ENCODE measurements at places on chromosomes 13 and 19.

DNA sequence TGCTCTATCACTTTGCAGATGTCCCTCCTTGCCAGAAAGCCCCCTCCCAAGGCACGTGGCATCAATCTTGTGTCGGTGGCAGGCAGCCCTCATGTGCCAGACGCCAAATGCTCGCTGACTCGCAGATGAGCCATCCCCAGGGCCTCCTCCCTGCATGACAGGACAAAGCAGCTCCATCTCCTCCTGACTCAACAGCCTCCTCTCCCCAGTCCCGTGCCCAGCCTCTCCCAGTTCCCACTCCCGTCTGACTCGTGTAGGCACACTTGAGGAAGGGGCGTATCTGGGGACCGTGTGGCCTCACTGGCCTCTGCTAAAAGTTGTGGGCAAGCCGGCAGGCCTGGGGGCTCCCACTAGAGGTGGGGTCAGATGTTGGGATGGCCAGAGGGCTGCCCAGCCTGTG is 133.6 kb downstream of the STK24 start:
- DNase-seq = no peak

GRCh38 chr13:58906329-58907007 is 1257.3 kb downstream of the DIAPH3 start:
- no peak for DNase-seq

GRCh38 chr19:16470541-16470910 is 1.2 kb downstream of the EPS15L1 start:
- no peak for DNase-seq

GRCh38 chr19:49593233-49594113 is 2.5 kb downstream of the PRR12 start:
- DNase-seq = peak; percentile 95

- peak; percentile 72 for DNase-seq
Measured at GRCh38 chr19:6103217-6103644, 7.1 kb downstream of the RFX2 start.

GRCh38 chr19:6737873-6738786 is 750 bp upstream of the GPR108 start:
- peak; percentile 93 for DNase-seq
